ENCODE measurements at places on chromosomes 16 and 17.

GRCh38 chr17:8401107-8401506, 3.5 kb upstream of the RNF222 start:
- DNase-seq: no peak

DNA sequence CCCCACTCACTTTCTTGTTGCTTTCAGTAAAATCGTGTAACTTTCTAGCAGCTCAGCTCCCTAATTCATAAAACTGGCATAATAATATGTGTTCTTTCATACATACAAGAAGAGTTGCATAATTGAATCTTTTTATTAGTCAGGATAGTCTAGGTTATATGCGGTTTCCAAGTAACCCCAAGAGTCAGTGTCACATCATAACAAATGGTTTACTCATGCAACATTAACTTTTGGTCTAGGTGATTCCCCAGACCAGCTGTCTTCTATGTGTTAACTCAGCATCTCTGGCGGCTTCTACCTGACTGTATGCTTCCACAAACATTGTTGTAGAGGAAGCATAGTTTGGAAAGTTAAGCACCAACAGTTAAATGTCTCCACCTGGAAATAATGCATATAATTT, 1000.4 kb downstream of the CDH11 start:
- no peak for DNase-seq

DNA sequence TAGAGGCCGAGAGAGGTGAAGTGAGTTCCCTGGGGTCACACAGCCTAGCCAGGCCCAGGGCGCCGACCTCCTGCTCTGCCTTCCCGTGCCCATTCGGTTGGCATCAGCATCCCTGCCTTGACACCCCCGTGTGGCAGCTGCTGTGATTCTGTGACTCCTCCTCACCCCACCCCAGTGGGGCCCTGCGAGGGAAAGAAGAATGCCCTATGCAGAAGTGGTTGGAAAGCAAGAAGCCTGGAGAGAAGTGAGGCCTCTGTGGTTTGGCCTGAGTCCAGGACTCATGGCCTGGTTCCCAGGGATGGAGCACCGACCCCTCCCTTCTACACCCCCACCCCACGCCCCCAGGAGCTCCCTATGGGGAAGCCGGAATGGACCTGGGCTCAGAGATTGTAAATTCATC, 296.2 kb downstream of the SEC14L1 start:
- peak; percentile 75 for DNase-seq

DNA sequence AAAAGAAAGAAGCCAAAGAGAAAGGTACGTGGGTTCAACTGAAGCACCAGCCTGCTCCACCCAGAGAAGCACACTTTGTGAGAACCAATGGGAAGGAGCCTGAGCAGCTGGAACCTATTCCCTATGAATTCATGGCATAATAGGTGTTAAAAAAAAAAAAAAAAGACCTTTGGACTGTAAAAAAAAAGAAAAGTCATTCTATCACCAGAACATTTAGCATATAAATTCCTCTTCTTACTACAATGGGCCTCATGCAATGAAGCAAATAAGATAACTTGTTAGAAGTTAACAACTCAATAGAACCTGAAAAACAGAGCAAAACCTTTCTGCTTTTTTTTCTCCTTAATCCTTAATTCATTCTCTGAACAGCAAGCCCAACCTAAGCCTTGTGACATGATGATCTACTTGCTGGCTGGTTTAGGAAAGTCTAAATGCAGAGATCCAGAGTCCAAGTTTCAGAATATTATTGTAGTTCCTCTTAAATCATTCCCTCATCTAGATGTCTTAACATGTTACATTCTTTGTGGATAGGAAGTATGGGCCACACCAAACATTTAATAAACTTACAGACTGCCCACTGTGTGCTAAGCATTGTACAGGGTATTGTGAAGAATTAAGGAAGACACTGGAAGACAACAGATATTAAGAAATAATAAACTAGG, 45.4 kb downstream of the BRCA1 start:
- no peak for DNase-seq

- DNase-seq: peak; percentile 2
These were observed 10.0 kb downstream of the PITPNC1 start for GRCh38 chr17:67386965-67387551.

DNA sequence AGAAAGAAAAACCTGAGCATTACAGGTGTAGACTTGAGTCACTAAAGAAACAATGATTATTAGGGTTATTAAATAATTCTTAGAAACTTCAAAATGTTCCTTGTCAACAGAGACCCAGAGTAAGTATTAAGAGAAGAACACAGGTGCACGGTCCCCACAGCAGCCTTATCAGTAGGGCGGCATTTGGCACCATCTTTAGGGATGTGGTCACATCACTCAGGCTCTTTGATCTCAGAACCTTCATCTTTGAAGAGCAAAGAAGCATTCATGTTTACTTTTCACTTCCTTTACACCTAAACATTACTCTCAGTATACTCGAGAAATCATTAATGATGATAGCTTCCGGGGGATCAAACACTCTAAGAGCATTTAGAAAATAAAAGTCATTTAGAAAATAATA, 928.7 kb downstream of the KCNJ2 start:
- peak; percentile 2 for DNase-seq

Data from DMS79 treated with DMSO at 0.1 percent for 48 hours (cell line).